ENCODE measurements at places on chromosomes 1 and 21.

DNA sequence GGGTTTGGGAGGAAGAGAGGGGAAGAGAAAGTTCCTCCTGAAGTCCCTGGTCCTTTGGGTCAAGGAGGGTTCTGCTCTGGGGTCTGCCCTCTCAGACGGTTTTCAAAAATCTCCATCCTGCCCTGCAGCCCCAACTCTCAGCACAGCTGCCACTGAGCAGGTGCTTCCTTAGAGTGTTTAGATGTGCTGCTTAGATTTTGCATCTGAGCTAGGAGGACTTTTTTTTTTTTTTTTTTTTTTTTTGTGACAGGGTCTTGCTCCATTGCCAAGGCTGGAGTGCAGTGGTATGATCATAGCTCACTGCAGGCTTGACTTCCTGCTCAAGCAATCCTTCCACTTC lies 324.9 kb upstream of the POU3F1 start:
- no peak for DNase-seq

DNA sequence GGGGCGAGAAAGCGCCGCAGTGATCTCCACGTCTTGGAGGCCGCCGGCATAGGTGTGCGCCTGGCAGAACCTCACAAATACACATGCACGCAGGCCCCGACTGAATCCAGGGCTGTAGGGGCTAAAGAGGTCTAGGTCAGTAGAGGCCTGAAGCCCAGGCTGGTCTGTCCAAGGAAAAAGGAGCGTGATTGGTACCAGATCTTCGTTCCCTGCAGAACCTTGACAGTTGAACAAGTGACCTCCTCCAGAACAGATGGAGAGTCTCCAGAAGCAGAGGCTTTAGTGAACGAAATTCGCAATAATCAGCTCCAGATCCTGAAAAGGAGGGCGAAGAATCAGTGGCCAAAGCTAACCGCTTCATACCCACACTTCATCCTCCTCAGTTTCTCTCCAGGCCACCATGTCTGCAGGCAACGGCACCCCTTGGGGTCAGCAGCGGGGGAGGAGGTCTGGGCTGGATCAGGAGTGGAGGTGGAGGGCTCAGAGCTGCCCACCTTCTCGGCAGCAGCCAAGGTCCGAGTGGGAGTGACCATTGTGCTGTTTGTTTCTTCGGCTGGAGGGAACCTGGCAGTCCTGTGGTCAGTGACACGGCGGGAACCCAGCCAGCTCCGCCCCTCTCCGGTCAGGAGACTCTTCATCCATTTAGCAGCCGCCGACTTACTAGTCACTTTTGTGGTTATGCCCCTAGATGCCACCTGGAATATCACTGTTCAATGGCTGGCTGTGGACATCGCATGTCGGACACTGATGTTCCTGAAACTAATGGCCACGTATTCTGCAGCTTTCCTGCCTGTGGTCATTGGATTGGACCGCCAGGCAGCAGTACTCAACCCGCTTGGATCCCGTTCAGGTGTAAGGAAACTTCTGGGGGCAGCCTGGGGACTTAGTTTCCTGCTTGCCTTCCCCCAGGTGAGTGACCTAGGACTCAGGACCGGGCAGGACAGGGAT lies 749 bp upstream of the PEX11B start:
- no peak for DNase-seq

DNA sequence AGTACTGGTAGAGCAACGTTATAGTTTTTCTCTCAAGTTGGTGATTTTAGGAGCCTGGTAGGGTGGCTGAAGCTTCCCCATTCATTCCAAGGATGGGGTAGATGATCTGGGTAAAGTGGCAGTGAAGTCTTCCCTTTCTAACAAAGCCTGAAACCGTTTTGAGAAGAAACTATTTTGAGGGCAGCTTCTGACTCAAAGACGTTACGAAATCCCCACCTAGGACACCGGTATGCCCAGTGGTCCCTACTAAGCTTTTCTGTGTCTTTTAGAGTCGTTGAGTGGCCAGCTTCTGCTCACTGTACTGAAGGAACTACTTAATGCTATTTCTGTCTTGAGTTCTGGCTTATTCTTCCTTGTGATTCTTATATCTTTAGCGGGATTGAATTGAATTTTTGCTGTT lies 1.4 kb downstream of the WDTC1 start:
- DNase-seq: no peak

DNA sequence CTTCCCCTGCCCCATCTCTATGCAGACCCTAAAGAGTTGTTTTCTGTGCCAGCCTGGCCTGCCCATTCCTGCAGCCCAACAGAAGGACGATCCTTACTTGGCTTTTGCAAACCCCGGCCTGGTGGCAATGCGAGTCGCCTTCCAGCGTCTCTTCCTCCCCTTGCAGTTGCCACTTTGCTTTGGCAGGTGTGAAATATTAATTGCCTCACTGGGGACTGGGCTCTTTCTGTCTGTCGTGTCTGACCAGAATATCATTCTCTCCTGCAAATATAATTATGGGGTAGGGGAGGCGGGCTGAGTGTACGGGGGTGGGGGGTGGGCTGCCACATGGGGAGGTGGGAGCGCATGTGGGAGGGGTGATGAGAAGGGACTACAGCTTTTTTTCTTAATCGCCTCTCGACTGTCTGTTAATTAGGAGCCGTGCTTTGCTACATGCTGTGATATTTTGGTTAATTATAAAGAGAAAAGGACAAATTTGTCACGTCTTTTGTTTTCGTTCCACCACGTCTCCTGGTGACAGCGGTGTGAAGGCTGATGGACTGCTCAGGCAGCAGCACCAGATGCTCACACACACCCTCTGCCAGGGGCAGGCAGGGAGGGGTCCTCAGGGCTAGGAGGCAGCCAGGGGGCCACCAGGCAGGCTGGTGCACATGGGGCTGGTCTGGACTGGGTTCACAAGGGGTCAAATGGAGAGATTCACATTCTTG lies 80.1 kb upstream of the CD34 start:
- DNase-seq: no peak

DNA sequence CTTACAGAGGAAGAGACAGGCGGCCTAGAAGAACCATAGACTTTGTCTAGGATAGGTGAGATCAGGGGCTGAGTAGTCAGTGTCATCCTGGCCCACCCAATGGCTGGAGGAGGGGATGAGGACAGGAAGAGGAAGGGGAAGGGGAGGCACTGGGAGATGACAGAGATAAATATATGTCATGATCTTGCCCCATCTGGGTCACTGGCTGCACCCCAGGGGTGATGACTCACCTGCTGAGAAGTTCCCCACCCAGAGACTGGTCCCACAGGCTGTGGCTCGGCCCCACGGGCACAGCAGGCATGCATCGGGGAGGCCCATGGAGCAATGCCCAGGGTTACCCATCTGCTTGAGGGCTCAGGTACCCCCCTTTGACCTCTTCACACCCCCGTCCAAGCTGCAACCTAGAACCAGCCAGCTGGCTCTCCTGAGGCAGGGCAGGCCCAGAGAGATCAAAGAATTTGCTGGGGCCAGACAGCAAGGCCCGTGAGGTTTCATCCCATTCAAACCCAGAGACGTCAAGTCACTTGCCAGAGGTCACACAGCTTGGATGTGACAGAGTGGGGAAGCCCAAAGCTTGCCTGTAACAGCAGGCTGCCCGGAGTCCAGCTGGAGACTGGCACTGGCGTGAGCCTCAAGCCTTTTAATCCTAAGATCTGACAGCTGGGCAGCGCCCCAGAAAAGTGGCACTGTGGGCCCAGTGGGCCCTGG lies 34.7 kb upstream of the CASZ1 start:
- DNase-seq: no peak

Measured in stimulated activated CD4-positive, alpha-beta T cell treated with anti-CD3 and anti-CD28 coated beads, TNF-alpha, amount 100 ng/mL, for 48 hours (primary cell).